CD4-positive, alpha-beta memory T cell (primary cell): ENCODE measurements at places on chromosomes 7 and 10. TPM values are rescaled to one million over a fixed set of nuclear protein-coding genes. Genes with fewer than 3 reads are reported as not detected.

DNA sequence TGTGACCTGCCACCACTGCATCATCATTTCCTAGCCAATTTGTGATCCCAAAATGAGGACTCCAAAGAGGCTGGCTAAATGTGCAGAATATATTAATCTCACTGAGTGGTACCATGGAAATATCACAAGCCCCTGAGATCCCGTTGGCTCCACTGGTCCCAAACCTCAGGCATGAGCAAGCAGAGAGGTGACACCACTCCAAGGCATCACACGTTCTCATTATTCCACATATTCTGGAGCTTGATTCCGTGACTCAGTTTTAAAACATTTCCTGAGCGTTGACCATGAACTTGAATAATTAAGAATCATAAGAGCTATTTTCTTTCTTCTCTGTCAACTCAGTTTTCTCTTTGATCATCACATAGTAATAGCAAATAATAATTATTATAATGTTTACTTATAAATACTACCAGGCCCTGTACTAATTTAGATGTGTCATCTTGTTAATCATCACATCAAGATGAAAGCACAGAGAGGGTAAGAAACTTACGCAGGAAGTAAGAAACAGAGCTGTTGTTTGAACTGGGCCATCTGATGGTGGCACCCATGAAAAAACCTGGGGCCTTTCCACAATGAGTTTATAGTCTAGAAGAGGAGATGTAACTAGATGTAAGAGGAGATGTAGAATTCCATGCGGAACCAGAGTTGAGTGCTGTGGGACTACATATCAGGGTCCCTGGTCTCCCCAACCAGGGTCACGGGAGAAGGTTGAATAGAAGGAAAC is 3.5 kb downstream of the APBB1IP start:
- peak; percentile 48 for DNase-seq

DNA sequence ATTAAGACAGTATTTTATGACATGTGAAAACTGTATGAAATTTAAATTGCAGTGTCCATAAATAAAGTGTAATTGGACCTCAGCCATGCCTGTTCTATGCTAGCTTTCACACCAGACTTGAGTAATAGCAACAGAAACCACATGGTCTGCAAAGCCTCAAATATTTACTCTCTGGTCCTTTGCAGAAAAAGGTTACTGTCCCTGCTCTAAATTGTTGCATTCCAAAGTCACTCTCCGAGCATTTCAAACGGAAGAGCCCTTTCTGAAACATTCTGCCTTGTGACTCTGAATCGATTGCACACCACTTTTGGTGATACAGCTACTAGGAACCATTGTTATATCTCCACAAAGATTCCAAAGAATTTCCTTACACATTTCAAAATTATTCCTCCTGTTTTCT is 81.0 kb upstream of the STK17A start:
- no peak for DNase-seq

GRCh38 chr10:79387974-79388850 is 40.9 kb downstream of the PPIF start:
- DNase-seq = no peak

DNA sequence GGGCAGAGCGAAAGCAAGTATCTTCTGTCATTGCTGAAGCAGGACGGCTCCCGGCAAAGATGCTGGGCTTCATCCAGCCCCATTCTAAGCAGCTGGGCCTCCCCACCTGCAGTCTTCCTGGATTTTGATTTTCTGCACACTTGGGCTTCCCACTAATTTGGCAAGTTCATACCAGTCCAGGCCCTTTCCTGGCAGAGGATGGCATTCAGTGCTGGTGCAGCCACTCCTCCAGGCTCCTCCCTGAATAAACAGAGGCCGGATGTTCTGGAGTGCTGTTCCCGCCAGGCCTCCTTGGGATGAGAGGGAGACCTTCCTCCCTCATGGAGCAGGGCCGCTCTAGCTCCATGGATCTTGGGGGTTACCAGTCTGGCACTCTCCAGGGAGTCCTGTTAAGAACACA is 3.4 kb downstream of the BAG3 start:
- no peak for DNase-seq

- no peak for DNase-seq
Measured at GRCh38 chr7:35828817-35829216, 28.0 kb downstream of the SEPTIN7 start.

DNA sequence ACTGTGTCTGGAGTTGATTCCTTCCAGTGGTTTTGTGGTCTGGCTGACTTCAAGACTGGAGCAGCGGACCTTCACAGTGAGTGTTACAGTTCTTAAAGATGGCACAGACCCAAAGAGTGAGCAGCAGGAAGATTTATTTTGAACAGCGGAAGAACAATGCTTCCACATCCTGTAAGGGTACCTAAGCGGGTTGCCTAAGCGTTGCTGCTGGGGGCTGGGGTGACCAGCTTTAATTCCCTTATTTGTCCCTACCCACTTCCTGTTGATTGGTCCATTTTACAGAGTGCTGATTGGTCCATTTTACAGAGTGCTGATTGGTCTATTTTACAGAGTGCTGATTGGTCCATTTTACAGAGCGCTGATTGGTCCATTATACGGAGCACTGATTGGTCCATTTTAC is 13.2 kb downstream of the AKR1B15 start:
- peak; percentile 33 for DNase-seq

- DNase-seq = no peak
Measured at GRCh38 chr7:81608748-81609382, 161.0 kb downstream of the HGF start.

DNA sequence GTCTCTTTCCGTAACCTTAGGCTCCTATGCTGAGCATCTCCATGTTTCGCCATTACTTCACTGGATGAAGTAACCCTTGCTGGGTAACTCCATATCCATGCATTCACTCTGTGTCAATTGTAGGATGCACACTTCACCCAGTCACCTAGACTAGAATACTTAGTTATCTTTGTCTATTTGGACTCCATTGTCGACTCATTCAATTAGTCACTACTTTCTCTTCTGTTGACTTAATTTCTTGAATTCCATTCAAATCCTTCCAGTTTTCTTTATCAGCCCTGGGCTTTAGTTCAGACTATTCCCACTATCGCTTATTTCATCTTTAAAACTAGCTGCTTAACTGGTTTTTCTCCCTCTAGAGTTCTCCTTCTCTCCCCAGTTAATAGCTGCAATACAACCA is 111.3 kb upstream of the TNS3 start:
- no peak for DNase-seq

- no peak for DNase-seq
Measured at GRCh38 chr7:130182990-130183389, 22.2 kb downstream of the TMEM209 start.

- peak; percentile 49 for DNase-seq
Measured at GRCh38 chr7:150973571-150974451, 4.3 kb downstream of the KCNH2 start.

The STARD3NL gene
- 11.4 TPM for total RNA-seq
